ENCODE measurements at places on chromosomes 11 and 22.

- no peak for DNase-seq
These were observed 2.0 kb downstream of the CDKN1C start for GRCh38 chr11:2883640-2883978.

DNA sequence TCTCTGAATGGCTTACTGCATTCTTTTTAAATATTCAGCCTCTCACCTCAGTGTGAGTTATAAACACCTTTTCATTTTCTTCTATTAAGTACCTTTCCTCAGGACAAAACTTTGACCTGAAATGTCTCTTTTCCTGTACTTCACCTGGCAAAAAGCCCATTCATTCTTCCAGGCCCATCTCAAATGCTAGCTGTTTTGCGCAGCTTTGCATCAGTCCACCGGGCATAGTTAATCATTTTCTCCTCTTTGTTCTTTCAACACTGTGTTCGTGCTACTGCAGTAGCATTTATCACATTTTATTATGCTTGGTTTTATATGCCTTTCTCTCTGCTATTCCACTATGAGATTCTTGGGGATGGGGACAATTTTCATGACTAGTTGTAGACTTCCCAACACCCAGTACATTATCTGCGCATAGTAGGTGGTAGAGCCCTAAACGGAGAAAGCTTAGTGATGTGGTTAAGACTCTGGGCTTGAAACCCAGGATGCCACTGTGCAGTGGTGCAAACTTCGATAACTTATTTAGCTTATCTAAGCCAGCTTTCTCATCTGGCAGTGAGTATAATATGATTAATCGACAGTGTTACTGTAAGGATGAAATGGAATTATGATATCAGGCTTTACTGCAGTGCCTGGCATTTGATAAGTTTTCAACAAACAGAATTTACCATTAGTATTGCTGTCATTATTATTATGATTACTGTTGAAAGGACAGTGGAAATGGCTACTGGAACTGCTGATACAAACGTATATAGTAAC, 695.7 kb downstream of the NELL1 start:
- no peak for DNase-seq

DNA sequence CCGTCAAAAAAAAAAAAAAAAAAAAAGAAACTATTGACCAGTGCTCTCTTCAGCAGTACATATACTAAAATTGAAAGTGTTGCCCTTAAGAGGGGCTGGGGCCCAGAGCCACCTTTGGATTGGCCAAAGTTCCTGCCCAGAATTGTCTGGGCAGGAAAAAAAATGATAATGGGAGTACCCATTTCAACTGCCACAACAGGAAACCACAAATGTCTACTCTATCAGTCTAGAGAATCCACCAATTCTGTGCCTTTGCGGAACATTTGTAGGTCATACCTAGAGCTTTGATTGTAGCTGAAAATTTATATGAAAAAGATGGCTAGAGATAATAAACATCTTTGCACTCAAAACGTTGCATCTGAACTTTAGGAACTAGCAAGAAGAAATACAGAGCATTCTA, 69.4 kb downstream of the FAM76B start:
- no peak for DNase-seq

- DNase-seq, result no peak
These were observed 18.4 kb downstream of the KCNJ5 start for GRCh38 chr11:128909438-128910125.

- DNase-seq, result no peak
These were observed 97.4 kb downstream of the CHST1 start for GRCh38 chr11:45568049-45568448.

DNA sequence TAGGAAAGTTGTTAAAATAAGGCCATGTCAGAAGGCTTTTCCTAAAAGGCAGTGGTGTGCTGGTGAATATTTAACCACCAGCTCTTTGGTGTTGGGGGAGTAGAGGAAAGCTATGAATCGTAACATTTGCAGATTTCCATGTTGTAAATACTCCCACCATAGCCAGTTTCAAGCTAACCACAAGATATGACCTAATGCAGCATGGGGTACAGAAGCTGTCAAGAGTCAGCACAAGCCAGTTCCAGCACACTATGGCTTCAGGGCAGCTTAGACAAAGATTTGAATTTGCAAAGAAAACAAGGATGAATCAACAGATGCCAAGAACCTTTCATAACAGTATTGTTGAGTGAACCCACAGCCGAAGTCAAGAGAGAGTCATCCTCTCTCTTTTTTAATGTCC, 40.0 kb downstream of the COMMD9 start:
- DNase-seq, result no peak

GRCh38 chr11:15674756-15675155, 560.0 kb downstream of the INSC start:
- no peak for DNase-seq

DNA sequence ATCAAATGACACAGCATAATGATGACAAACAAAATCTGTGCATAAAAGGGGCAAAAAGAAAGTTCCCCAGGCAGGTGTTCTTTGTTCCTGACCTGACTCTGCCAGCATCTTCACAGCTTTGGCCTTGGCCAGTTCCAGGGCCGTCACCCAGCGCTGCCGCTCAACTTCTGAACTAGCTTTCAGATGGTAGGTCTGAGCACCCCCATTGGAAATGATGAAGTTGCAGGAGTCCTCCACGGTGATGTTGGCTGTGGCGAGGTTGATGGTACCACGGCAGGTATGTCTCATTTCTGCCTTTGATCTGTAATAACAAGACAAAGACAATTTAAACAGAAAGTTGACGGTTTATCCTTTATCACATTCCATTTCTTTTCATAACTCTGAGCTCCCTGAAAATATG, 5.3 kb downstream of the OSBP start:
- no peak for DNase-seq

- no peak for DNase-seq
These were observed 2.9 kb upstream of the ABCC8 start for GRCh38 chr11:17479284-17480214.

GRCh38 chr11:112617977-112618826, 343.0 kb upstream of the NCAM1 start:
- no peak for DNase-seq

DNA sequence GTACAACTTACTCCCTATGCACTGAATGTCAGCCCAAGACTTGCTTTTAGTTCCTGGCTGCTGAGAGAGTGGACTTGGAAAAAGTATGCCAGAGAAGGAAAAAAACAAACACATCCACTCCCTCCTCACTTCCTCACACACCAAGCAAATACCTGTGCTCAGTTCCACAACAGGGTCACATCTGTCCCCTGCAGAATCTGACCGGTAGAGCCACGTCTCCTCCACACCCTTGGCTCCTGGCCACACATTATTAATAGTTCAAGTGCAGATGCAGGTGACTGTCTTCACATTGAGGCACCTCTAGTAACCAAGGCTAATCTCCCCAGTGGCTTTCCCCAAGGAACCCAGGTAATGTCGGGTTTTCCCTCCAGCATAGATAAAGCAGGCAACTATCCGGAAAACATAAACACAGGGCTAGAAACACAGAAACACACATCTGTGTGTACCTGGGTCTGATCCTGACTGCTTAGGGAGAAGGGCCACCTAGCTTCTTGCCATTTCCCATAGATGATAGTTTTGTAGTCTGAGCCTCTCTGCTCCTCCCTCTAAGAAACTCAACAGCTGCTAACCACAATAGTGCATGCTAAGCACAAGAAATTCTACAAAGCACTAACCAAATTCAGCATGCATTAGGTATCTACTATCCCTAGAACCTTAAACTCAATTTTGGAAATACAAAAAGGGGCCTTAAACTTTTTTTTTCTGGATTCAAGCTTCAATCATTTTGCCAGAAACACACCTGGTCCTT, 10.2 kb downstream of the SYTL2 start:
- no peak for DNase-seq

DNA sequence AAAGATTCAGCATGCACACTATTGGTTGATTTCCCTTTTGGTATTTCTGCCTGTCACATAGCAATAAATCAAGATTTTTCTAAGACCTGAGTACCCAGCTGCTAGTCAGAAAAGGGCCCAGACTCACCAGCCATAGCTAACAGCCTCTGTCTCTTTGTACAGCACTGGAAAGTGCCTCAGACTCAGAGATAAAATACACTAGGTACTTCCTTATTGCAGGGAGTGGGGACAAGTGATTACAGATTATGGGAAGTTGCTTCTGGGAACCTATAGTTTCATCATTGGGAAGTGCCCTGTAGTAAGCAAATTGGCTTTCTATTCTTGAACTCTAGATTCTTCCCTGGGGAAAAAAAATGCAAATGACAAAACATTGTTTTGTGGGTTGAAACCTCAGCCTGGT, at the start of gene CASP5:
TSS of gene CASP5 (minus strand) at position 166 of the 400 bp plus-strand sequence. CDS start at position 134, 32 bp downstream.
- DNase-seq, result no peak

All from T-cell (primary cell).